Cardiac septum (tissue), 1 donor: ENCODE measurements at places on chromosomes 1 and 21. TPM values are rescaled to one million over a fixed set of nuclear protein-coding genes. Genes with fewer than 3 reads are reported as not detected.

The LEFTY1 gene
- not detected for total RNA-seq

The MFAP2 gene
- total RNA-seq, result 4.8 TPM

DNA sequence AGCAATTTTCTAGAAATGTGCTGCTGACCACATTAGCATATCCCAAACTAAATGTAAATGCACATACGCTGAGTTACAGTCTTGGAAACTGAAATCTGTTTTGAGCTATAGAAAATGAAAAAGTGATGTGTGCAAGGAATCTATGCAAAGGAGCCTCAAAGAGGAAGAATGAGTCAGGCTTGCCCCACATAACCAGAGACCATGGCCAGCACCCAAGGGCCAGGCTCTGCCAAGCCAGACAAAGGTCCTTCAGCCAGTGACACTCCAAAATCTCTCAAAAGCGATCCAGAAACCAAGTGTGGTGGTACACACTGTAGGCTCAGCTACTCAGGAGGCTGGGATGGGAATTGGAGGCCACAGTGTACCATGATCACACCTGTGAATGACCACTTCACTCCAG lies 195.2 kb downstream of the TOMM20 start:
- DNase-seq, result peak; percentile 86

DNA sequence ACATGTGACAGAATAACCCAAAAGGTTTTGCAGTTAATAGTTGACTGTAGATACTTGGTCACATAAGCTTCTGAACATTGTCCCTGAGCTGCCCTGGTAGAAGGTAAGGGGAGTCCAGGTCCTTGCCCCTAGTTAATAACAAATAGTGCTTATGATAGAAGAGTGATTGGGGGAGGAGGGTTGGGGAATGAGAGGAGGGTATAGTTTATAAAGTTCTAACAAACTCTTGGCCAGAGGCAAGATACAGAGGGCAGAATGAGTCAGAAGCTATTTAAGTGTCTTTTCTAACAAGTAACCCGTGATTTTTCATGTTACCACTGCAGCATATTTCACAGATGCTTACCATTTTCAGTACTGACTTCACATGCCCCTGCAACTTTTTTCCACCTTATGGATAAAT lies 26.7 kb upstream of the MYOCOS start:
- DNase-seq, result no peak

DNA sequence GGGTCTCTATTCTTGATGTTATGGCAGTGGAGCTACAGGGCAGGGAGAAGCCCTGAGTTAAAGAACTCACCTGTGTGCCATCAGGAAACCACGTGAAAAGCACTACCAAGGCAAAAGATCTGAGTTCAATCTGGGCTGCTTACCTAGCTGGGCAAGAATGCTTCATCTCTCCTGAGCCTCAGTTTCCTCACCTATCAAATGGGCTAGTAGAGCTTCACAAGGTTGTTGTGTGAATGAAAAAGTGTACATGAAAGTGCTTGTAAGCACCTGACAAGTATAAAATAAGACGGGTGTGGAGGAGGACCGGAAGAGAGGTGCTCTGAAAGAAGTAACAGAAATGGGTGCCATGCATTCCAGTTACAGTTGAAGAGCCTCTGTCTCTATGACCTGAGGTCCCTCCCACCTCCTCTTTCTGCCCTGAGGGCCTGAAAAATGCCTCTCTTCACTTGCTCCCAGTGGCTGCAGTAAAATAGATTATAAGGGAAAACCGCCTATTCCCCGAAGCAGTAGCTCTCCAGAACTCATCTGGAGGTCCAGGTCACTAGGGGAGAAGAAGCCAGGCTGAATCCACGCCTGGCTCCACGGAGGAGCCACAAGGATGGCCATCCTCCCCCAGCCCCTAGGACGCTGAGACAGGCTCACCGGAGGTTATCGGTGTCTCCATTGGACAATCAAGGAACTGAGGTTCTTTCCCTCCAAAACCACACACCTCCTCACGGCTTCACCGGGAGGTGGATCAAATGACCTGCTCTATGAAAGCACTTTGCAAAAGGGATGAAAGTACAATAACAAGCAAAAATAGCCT lies 1.4 kb downstream of the GPR161 start:
- DNase-seq, result no peak

- no peak for DNase-seq
Measured at GRCh38 chr1:203627851-203628200, 1.2 kb downstream of the ATP2B4 start.
